ENCODE measurements at places on chromosomes 7 and 10.

DNA sequence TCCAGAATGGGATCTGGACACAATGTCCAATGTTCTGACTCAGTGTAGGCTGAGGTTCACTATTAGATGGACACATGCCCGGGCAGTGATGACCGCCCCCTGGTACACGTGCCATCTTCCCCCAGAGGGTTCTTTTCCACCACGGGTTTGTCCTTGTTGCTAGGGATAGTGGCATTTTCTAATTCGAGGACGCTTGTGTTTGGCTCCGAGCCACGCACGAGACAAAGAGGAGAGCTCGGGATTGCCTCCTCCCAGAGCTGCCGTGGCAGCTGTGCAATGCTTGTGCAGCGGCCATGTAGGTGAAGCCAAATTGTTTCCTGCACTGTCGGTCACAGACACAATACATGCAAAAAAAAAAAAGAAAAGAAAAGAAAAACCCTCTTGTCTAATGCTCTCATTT lies 207.5 kb downstream of the PAXIP1 start:
- H3K27me3 ChIP-seq, result peaks cover 13% of the 10 kb centered on the region
- no peaks in the 10 kb centered on the region for H3K36me3 ChIP-seq
- no peaks in the 10 kb centered on the region for H3K4me1 ChIP-seq
- no peak for DNase-seq

DNA sequence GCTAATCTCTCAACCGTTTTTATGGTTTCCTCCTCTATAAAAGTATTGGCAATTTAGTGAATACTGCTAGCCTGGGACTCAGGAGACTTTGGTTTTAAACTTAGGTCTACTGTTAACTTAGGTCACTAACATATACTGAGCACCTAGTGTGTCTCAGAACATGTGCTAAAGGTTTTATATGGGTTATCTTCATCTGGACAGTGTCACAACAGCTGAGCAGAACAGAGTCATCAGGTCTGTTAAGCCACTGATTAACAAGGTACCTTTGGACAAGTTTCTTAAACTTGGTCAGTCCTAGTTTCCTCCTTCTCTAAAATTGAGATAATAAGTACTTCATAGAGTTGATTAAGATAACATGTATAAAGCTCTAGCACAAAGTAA lies 30.6 kb downstream of the NET1 start:
- DNase-seq, result no peak
- peaks cover 2% of the 10 kb centered on the region for H3K36me3 ChIP-seq
- peaks cover 7% of the 10 kb centered on the region for H3K27me3 ChIP-seq
- H3K27ac ChIP-seq, result no peak overlapping the region

DNA sequence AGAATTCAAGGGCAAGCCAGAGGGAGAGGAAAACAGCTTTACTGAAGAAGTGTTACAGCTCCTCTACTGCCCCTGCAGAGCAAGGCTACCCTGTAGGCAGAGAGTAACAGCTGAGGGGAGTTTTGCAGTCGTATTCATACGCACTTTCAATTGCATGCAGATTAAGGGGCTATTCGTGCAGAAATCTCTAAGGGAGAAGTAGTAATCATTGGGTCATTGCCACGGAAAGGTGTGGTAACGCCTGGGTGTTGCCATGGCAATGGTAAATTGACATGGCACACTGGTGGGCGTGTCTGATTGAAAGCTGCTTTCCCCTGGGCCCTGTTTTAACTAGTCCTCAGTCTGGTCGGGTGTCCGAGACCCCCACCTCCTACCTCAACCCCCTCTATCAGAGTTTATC lies 227.2 kb downstream of the NSUN6 start:
- H3K27ac ChIP-seq, result no peak overlapping the region
- H3K4me3 ChIP-seq, result no peak overlapping the region
- no peaks in the 10 kb centered on the region for H3K36me3 ChIP-seq

DNA sequence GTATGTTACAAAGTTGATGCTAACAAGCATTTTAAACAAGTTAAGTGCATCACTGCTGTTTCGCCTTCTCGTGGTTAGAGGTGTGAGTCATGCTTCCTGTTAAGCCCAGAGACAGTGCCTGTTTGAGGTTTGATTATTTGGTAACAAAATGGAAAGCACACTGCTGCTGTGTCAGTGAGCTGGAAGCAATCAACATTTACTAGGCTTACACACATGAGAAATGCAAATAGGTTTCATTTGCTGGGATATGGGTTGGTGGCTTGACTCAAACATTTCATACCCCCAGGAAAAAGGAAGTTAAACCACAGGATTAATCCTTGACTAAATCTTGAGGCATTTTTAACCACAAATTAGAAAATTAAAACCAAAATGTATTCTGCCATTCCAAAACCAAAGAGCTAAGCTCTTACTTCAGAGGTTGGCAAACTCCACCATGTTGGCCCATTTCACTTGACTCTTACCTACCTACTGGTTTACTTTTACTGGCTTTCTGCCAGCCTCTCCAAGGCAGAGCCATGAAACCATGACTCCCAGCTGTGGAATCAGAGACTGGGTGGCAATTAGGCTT lies 139.2 kb downstream of the ETV1 start:
- peaks cover 19% of the 10 kb centered on the region for H3K4me1 ChIP-seq
- H3K36me3 ChIP-seq, result no peaks in the 10 kb centered on the region
- DNase-seq, result peak; percentile 29
- peak overlapping the region; percentile 62 for H3K27ac ChIP-seq
- H3K4me3 ChIP-seq, result peak overlapping the region; percentile 14

DNA sequence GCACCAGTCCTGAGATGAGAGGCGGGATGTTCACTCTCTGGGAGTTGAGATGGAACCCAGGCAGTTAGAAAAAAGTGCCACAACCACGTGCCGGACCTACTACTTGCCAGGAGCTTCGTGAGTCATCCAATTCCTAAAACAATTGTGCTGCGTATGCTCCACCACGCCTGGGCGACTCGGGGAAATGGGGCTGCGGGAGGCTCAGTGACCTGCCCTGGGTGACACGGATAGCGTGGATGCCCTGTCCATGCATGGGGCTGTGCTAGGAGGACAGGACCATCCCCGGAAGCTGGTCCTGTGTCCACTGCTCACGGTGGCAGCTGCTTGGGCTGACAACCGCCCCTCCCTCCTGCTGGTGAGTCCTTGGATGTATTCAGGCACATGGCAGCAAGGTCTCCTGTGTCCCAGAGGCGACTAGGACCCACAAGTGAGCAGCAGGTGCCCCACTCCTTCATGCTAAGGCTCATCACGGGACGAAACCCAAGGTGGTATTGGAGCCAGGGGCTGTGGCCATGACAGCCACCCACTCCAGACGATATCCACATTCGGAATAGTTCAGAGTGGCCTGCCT lies 90.4 kb downstream of the BMS1 start:
- H3K36me3 ChIP-seq, result no peaks in the 10 kb centered on the region
- no peak overlapping the region for H3K27ac ChIP-seq
- H3K4me3 ChIP-seq, result no peak overlapping the region
- H3K27me3 ChIP-seq, result no peaks in the 10 kb centered on the region
- no peak for DNase-seq

DNA sequence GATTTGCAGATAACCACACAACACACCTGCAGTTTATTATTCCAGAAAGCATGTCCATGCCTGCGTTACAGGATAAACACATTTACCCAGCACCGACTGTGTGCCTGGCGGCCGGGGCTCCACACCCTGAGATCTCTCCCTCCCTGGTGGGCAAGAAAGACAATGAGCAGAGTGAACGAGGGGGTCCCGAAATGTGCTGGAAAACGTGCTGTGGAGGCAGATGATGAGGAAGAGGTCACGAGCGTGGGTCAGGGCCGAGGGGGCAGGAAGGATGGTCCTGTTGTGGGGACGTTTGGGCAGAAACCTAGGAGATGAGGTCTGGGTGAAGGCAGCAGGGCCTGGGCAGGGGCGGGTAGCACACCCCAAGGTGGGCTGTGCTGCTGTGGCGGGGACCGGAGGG lies 86.9 kb downstream of the DYNC2I1 start:
- no peak for DNase-seq
- no peak overlapping the region for H3K4me3 ChIP-seq
- peaks cover 24% of the 10 kb centered on the region for H3K36me3 ChIP-seq
- H3K4me1 ChIP-seq, result no peaks in the 10 kb centered on the region

- no peak overlapping the region for H3K4me3 ChIP-seq
- no peaks in the 10 kb centered on the region for H3K36me3 ChIP-seq
- DNase-seq, result no peak
- H3K27me3 ChIP-seq, result no peaks in the 10 kb centered on the region
- H3K4me1 ChIP-seq, result no peaks in the 10 kb centered on the region
- H3K27ac ChIP-seq, result no peak overlapping the region
Observed at GRCh38 chr7:121831801-121832200, 41.2 kb upstream of the PTPRZ1 start.
